ENCODE measurements at places on chromosomes 7 and 10. TPM values are rescaled to one million over a fixed set of nuclear protein-coding genes. Genes with fewer than 3 reads are reported as not detected.

Gene TLX1
- total RNA-seq, result not detected

DNA sequence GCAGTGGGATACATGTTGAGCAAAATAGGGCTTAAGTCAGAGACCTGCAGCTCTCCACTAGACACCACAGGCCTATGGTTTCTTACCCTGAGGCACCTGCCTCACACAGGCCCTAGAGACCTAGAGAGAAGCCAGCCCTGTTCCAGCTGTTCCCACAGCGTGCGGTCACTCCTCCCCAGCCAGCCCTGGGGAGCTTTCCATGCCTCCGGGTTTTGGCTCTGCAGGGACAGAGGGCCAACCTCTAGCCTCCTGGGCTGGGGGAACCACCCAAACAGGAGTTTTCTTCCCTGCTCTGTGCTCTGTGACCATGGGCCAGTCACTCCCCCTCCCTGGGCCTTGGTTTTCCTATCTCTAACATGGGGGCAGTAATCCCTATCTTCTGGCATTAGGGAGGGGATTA is 33.0 kb downstream of the SH2B2 start:
- DNase-seq, result no peak

Gene CYP51A1
- total RNA-seq, result 15.8 TPM

DNA sequence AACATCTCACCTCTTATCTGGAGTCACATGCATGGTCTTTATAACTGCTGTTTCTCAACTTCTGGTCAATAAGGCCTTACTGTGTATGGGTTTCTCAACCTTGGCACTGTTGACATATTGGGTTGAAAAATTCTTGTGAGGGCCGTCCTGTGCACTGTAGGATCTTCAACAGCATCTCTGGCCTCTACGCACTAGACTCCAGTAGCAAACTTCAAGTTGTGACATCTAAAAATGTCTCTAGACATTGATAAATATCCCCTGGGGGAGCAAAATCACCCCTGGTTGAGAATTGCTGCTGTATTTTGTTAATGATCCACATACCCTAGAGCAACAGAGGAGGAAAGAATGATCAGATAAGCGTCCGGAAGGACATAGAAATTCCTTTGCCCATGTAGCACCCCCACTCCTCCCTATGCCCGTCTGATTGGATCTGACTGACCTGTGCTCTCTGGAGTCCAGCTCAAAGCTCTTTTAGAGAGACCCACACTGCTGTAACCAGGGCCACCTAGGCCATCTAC is 423.5 kb upstream of the ZMIZ1 start:
- DNase-seq, result no peak

DNA sequence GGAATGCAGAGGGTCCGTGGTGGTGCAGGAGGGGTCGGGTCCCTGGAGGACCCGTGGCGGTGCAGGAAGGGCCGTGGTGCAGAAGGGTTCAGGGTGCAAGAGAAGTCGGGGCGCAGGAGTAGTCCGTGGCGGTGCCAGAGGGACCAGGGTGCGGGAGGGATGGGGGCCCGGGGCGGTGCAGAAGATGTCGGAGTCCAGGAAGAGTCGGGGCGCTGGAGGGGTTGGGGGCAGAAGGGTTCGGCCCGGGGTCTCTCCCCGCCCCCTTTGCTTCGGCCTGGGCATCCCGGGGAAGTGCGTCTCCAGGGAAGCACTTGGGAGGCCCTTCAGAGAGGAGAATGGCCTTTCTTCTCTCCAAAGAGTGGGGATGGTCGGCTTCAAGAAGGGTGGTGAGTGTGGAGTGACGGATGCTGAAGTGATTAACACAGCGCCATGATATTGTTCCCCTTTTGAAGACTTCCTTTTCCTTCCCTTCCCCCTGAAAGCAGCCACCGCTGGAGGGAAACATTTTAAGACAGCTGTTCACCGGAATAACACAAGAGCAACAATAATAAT is 997 bp downstream of the WDR37 start:
- peak; percentile 22 for DNase-seq

Gene C10orf53
- not detected for total RNA-seq

- no peak for DNase-seq
Measured at GRCh38 chr7:157009170-157009777, 1.2 kb downstream of the MNX1 start.

DNA sequence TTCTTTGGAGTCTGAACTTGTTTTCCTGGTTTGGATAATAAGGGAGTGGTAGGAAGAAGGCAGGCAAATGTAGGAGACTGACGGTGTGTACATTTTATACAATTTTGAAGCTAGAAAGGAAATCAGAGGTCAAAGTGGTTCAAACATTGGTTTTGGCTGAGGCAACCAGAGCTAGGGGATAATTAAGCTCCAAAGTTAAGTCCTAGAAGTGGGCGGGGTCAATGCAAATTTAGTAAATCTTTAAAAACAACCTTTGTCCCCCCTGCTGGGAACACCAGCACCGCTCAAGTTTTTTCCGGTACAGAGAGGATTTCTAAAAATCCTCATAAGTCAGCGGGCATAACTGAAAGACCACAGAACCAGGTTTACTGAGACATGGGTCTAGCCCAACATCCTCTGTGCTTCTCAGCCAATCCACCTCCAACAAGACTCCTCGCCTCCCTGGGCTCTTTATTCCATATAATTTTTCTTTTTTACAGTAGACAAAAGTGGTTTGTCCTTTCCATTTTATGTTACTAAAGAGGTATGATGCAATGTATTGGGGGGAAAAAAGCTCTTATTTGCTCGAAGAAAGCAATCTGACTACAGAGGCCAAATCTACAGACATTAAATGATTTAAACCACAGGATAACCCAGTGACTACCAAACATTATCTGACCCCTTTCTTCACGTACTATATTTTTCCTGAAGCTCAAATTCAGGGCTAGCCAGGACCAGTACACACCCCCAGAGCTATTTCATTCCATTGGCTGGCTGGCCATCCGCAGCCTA is 1.6 kb downstream of the GLUD1 start:
- no peak for DNase-seq

DNA sequence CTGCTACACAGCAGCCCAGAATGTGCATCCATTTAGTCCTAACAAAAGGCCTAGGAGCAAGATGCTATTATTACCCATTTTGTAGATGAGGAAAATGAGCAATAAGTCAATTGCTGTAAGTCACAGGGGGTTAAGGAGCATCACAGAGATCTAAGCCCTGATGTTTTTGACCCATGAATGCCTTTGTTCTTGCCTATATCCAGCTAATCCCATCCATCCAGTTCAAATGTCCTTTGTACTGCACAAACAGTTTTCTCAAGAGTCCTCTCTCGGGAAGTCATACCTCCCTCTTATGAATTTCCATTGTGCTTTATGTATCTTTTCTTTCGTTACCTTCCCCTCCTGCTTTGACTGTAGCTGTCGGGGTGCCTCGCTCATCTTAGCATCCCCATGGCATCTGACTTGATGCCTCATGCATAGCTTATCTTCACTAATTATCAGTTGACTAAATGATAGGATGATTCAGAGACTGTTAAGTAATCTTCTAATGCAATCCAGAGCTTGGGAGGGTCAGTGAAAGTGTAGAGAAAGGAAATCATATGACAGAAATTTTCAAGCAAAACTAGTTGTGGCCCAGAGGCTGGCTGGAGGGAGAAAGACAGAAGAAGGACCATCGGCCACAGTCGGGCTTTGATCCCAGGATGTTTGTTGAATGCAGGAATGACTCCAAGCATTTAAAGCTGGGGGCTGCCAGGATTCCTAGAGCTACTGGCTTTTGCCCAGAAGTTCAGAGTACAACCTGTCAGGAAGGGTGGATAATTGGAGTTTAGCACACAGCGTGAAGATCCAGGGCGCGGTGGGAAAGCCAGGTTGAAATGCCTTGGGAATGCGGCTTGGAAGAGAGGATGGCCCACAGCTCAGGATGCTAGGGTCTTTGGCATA is 23.5 kb downstream of the BLVRA start:
- no peak for DNase-seq

Gene MMD2
- not detected for total RNA-seq

Gene PARP12
- total RNA-seq, result 16.4 TPM

Gene SMC3
- 20.9 TPM for total RNA-seq

Gene PTN
- 11.2 TPM for total RNA-seq

Gene VGF
- total RNA-seq, result not detected

DNA sequence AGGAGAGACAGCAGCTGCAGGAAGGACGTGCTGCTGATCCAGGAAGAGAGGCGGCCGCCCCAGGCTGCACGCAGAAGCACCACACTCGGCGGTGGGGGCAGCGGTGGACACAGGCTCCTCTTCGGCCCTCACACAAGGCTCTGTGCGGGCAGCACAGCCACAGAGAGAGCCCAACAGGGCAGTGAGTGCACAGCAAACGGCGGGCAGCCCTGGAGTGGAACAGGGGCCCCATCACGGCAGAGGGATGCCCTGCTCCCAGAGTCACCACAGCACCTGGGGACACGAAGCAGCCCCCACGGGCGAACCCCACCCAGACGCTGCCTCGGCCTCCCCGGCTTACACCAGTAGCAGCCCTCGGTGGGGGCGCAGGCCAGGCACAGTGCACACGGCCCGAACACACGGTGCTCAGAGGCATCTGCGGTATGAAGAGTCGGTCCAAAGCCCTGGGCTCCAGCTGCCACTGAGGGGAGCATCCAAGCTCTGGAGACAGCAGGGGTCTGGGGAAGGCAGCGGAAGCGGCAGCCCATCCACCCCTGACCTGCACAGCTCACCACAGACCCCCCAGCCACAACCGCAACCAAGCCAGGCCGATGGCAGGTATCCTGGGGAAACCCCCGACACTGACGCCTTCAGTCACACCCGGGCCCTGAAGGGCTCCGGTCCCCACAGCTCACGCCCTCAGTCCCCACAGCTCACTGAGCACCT is 16.8 kb downstream of the NUDT1 start:
- no peak for DNase-seq

- no peak for DNase-seq
Measured at GRCh38 chr7:8831376-8831775, 398.0 kb downstream of the NXPH1 start.

DNA sequence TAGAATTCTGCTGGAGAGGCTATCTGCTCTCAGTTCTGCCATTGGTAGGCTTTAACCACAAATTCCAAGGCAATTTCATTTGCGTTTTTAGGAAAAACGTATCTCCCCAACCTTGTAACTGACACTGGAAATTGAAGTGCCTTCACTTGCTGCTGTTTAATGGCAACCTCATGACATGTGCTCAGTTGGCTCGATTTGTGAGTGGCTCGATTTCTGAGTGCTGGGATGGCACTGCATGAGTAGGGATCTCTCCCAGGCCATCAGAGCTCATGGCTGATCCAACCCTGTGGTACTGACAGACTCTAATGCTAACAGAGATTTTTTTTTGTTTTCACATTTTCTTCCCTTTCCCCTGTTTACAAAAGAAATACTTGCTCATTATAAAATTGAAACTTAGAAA is 56.0 kb downstream of the SUFU start:
- DNase-seq, result no peak

DNA sequence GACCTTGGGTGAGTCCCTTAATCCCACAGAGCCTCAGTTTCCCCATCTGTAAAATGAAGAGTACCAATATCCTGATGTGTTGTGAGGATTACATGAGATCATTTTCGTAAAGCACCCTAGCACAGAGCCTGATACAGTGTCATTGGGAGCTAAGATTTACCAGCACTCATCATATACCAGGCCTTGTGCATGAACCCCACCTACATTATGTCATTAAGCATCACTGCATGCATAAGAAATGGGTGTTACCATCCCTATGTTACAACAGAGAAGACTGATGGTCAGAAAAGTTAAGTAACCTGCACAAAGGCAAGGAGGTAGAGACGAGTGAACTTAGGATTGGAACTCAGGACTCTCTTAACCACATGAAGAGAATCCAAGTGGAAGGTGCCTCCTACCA is 290.6 kb downstream of the KCNMA1 start:
- DNase-seq, result no peak

DNA sequence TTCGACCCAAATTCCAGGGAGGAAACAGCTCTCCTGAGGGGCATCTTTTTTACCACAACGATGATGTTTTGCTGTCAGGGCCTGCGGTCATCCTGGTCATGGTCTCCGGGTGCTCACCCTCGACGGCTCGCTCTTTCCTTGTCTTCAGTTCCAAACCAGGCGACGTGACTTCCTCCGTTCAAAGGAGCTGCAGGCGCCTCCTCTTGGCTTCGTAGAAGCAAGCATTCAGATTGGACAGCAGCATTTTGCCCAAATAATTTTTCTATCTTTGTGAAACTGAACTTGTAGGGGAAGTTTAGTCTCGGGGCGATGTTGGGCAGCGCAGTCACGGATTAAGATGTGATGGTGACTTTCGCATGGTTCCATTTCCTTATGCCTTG is 208.9 kb downstream of the DNAJB6 start:
- DNase-seq, result no peak

- DNase-seq, result no peak
Measured at GRCh38 chr7:1025743-1026581, 18.4 kb upstream of the GPR146 start.

- DNase-seq, result no peak
Measured at GRCh38 chr10:69612760-69613159, 17.3 kb upstream of the FAM241B start.

GRCh38 chr7:154680894-154681659 is 321.8 kb downstream of the PAXIP1 start:
- DNase-seq, result no peak

GRCh38 chr10:116088985-116089384 is 184.0 kb downstream of the GFRA1 start:
- no peak for DNase-seq

DNA sequence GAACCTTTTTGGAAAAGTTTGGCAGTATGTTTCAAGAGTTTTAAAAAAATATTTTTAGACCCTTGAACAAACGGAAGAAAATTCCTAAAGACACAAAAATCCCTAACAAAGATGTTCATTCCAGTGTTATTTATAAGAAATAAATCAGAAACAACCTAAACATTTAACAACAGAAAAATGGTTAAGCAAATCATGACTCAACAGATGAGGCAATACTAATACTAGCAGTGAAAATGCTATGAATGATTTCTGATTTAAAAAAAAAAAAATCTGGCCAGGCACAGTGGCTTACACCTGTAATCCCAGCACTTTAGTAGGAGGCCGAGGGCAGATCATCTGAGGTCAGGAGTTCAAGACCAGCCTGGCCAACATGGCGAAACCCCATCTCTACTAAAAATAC is 61.0 kb downstream of the ARHGAP12 start:
- no peak for DNase-seq

Gene PSMG3
- total RNA-seq, result 11.2 TPM
